Breast epithelium (tissue), 4 donors: ENCODE measurements at places on chromosomes 16 and 17. TPM values are rescaled to one million over a fixed set of nuclear protein-coding genes. Genes with fewer than 3 reads are reported as not detected.

DNA sequence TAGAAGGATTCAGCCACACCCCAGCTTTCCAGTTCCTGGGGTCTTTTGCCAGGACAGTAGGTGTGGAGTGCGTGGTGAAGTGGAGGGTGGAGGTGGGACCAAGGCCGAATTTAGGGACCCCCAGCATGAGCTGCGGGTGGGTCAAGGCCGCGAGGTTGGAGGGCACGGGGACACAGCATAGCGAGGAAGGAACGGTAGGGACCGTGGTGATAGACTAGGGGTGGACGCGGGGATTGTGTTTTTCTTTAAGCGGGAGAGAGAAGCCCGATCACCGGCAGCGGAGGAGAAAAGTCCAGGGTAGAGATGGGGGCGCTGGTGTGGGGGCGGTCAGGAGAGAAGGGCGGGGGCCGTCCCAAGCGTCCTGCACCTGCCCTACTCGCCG is 261 bp upstream of the B4GALNT2 start:
- peaks cover 39% of the 10 kb centered on the region for H3K27me3 ChIP-seq
- H3K4me1 ChIP-seq, result no peaks in the 10 kb centered on the region
- no peaks in the 10 kb centered on the region for H3K36me3 ChIP-seq
- H3K4me3 ChIP-seq, result peak overlapping the region; percentile 57
- H3K27ac ChIP-seq, result no peak overlapping the region

GRCh38 chr17:7572338-7572587 is 7.2 kb upstream of the CD68 start:
- peak overlapping the region; percentile 98 for H3K27ac ChIP-seq
- DNase-seq, result no peak
- no peaks in the 10 kb centered on the region for H3K27me3 ChIP-seq
- peaks cover 8% of the 10 kb centered on the region for H3K4me1 ChIP-seq
- H3K36me3 ChIP-seq, result peaks cover 16% of the 10 kb centered on the region

GRCh38 chr17:5069724-5070123 is 8.5 kb upstream of the ZFP3 start:
- peak overlapping the region; percentile 85 for H3K27ac ChIP-seq
- H3K4me1 ChIP-seq, result no peaks in the 10 kb centered on the region
- no peaks in the 10 kb centered on the region for H3K27me3 ChIP-seq
- no peak for DNase-seq
- no peaks in the 10 kb centered on the region for H3K36me3 ChIP-seq

Gene ATP6V0D1
- 122 TPM for total RNA-seq

DNA sequence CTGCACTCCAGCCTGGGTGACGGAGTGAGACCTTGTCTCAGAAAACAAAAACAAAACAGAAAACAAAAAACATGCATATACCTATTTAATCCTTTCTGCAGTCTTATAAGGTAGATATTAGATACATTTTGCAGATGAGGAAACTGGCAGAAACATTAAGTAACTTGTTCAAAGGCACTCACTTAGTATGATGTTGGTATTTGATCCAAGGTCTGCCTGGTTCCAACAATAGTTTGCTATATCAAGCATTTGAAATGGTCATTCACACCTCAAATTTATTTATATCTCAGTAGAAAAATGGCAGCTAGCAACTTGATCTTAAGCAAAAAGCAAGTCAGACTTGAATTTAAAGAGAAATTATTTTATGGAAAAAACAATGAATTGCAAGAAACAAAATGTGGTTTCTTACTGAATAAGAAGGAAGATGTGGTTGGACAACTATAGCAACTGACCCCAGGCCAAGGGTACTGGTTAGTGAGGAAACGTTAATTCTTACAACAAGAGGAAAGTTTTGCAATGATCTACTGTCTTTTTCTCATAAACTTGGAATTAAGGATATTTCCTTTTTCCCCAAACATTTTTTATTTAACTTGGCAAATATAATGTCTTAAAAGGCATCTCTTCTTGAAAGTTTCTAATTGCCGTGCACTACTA is 19.7 kb downstream of the DHRS7B start:
- no peak overlapping the region for H3K27ac ChIP-seq
- no peaks in the 10 kb centered on the region for H3K36me3 ChIP-seq
- no peaks in the 10 kb centered on the region for H3K4me1 ChIP-seq
- no peak overlapping the region for H3K4me3 ChIP-seq

Gene ATP1B2
- total RNA-seq, result 0.98 TPM

GRCh38 chr17:3828151-3828851 is 17.7 kb downstream of the NCBP3 start:
- peak overlapping the region; percentile 3 for H3K27ac ChIP-seq
- H3K27me3 ChIP-seq, result no peaks in the 10 kb centered on the region
- H3K4me1 ChIP-seq, result no peaks in the 10 kb centered on the region
- H3K36me3 ChIP-seq, result no peaks in the 10 kb centered on the region
- no peak overlapping the region for H3K4me3 ChIP-seq
- no peak for DNase-seq

- no peaks in the 10 kb centered on the region for H3K27me3 ChIP-seq
- H3K27ac ChIP-seq, result no peak overlapping the region
- no peak for DNase-seq
These were observed 25.4 kb downstream of the ZFP90 start for GRCh38 chr16:68564382-68564985.

Gene COX10
- 18.0 TPM for total RNA-seq

GRCh38 chr17:82831818-82832200 is 8.0 kb downstream of the ZNF750 start:
- no peak overlapping the region for H3K4me3 ChIP-seq
- H3K27ac ChIP-seq, result peak overlapping the region; percentile 5
- no peaks in the 10 kb centered on the region for H3K27me3 ChIP-seq

DNA sequence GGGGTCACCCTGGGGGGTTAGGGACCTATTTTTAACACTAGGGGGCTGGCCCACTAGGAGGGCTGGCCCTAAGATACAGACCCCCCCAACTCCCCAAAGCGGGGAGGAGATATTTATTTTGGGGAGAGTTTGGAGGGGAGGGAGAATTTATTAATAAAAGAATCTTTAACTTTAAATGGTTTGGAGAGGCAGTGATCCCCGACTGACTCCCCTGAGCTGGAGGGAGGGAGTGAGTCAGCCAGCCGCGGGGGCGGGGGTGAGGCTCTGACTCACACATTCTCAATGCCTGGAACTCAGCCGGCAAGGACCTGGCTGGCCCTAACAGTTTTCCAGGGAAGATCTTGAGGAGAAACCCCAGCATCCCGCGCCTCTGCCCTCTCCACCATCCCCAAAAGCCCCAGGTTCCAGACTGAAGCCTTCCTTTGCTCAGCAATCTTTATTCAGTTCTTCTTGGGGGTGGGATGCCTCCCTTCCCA is 1.5 kb downstream of the HCFC1R1 start:
- H3K4me3 ChIP-seq, result peak overlapping the region; percentile 88
- DNase-seq, result peak; percentile 92
- H3K36me3 ChIP-seq, result no peaks in the 10 kb centered on the region

Gene RND2
- 0.16 TPM for total RNA-seq

GRCh38 chr17:44043272-44043696 is 23.2 kb downstream of the LSM12 start:
- no peak overlapping the region for H3K27ac ChIP-seq
- no peaks in the 10 kb centered on the region for H3K27me3 ChIP-seq
- no peaks in the 10 kb centered on the region for H3K36me3 ChIP-seq
- H3K4me1 ChIP-seq, result peaks cover 8% of the 10 kb centered on the region

Gene MYLK3
- total RNA-seq, result 0.59 TPM

DNA sequence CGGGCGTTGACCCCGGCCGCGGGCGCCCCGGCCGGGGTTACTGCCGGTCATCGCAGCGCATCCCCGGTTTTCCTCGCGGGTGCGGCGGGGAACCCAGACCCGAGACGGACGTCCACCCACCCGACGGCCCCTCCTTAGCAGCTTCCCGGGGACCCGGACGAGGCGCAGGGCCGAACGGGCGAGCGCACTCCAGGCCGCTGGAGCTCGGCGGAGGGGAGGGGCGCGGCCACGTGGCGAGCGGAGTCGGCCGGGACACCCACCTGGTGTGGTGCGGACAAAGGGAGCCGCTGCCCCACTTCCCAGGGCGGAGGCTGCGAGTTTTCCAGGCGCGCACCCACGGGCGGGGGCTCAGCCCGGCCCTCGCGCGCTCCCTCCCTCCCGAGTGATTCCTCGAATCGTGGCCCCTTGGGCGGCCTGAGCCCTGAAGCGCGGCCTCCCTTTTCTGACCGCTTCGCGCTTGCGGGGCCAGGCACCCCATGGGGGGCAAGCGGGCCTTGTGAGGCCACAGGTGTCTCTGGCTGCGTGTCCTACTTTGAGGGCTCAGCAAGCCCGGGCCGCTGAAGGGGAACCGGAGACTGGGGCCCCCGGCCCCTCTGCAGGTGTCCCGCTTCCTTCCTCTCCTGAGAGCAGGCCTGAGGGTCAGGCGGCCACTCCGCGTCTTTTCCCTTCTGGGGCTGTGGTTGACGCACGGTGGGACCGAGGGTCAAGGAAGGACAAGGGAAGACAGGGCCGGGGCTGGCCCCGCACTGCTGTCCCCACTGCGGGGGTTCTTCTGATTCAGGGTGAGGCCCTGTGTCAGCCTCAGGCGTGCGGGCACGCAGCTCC is 1.1 kb upstream of the FASN start:
- H3K36me3 ChIP-seq, result no peaks in the 10 kb centered on the region
- H3K27ac ChIP-seq, result peak overlapping the region; percentile 96
- no peaks in the 10 kb centered on the region for H3K27me3 ChIP-seq
- no peak for DNase-seq

Gene SMPD3
- 15.4 TPM for total RNA-seq

Gene PRSS53
- 1.3 TPM for total RNA-seq

- no peaks in the 10 kb centered on the region for H3K4me1 ChIP-seq
- no peaks in the 10 kb centered on the region for H3K36me3 ChIP-seq
- no peak overlapping the region for H3K4me3 ChIP-seq
These were observed 41.7 kb downstream of the EFCAB5 start for GRCh38 chr17:29982991-29983653.

DNA sequence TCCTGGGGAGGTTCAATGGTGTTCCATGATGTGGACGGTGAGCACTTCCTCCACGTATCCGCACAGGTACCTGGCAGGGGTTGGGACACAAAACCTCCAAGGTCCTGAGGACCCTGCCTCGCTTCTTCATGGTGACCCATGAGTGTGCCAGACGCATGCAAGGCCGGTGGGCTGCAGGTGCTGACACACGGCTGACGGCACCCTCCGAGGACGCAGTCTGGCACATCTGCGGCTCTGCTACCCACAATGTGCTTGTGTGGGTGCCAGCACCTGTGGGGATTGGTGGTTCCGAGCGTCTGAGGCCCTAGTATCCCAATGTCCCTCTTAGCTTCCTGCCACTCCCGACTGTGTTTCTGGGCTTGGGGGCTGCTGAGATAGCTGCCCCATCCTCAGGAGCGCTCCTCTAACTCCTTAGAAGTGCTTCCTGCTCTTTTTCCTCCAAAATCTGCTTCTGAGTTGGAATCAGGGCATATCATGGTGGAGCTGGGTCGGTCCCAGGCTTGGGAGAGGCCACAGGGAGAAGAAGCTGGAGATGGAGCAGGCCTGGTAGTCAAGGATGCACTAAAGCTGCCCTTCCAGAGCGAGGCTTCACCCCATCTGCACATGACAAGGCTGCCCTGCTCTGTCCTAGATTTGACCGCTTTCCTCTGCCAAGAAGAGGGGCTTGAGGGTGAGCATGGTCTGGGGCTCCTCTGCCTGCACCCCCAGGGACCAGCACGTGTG is 1.6 kb downstream of the CYGB start:
- H3K36me3 ChIP-seq, result no peaks in the 10 kb centered on the region
- H3K27ac ChIP-seq, result peak overlapping the region; percentile 92
- DNase-seq, result no peak

GRCh38 chr16:31476303-31477219 is 4.6 kb downstream of the TGFB1I1 start:
- no peaks in the 10 kb centered on the region for H3K4me1 ChIP-seq
- H3K36me3 ChIP-seq, result no peaks in the 10 kb centered on the region
- peak overlapping the region; percentile 11 for H3K4me3 ChIP-seq
- no peaks in the 10 kb centered on the region for H3K27me3 ChIP-seq

DNA sequence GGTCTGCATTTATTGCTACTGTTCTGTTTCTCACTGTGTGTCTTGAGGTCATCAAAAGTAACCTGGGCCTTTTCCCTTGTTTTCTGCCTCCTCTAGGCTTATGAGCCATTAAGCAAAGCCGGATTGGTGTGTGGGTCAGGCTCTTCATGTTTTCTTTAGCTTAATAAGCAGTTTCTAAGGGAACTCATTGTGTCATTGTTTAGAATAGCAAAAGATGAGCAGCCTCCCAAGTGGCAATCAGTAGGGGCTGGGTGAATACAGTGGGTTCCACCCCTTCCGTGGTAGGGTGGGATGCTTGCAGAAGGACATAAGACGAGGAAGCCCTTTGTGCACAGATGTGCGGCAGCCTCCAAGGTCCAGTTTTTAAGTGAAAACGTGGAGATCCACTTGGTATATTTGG is 34.5 kb downstream of the ABCC1 start:
- H3K4me3 ChIP-seq, result no peak overlapping the region
- no peak for DNase-seq
- H3K36me3 ChIP-seq, result no peaks in the 10 kb centered on the region
- no peaks in the 10 kb centered on the region for H3K4me1 ChIP-seq

DNA sequence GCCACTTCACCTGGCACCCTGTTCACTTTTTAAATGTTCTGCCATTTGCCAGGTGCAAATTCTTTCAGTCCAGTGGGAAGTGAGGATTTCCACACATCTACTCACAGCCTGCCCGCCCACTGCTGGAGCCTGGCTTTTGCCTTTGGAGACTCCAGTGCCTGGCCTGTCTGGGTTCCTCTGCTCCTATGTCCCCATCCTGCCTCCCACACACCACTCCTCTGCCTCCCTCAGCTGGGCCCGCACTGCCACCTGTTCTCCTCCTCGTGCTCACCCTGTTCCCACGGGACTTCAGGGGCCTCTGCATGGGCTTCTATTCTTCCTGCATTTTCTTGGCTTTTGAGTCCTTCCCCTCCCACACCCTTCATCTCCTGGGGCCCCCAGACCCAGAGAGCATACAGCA is 7.9 kb upstream of the NDRG4 start:
- no peaks in the 10 kb centered on the region for H3K27me3 ChIP-seq
- H3K36me3 ChIP-seq, result no peaks in the 10 kb centered on the region
- DNase-seq, result no peak
- no peak overlapping the region for H3K4me3 ChIP-seq
- no peak overlapping the region for H3K27ac ChIP-seq

Gene TBC1D3C
- not detected for total RNA-seq

Gene MAP2K3
- total RNA-seq, result 16.0 TPM

- no peaks in the 10 kb centered on the region for H3K36me3 ChIP-seq
- DNase-seq, result no peak
- H3K4me3 ChIP-seq, result no peak overlapping the region
- H3K27ac ChIP-seq, result no peak overlapping the region
- H3K27me3 ChIP-seq, result no peaks in the 10 kb centered on the region
- H3K4me1 ChIP-seq, result no peaks in the 10 kb centered on the region
These were observed 15.0 kb upstream of the CMTM4 start for GRCh38 chr16:66711581-66711980.

- H3K36me3 ChIP-seq, result no peaks in the 10 kb centered on the region
- H3K27ac ChIP-seq, result peak overlapping the region; percentile 99
- no peaks in the 10 kb centered on the region for H3K4me1 ChIP-seq
- H3K4me3 ChIP-seq, result peak overlapping the region; percentile 81
- H3K27me3 ChIP-seq, result no peaks in the 10 kb centered on the region
These were observed 2.1 kb downstream of the IRX5 start for GRCh38 chr16:54932737-54933254.

Gene ITGB4
- total RNA-seq, result 67.2 TPM

Gene TMEM88
- 4.8 TPM for total RNA-seq

Gene CCL4
- total RNA-seq, result 5.2 TPM
